Astrocyte (in vitro differentiated cells and primary cell): ENCODE measurements at places on chromosomes 1 and 21. TPM values are rescaled to one million over a fixed set of nuclear protein-coding genes. Genes with fewer than 3 reads are reported as not detected.

The CFAP74 gene
- total RNA-seq, result not detected in 2 replicates

The GPA33 gene
- 0.99 and 1.2 TPM in 2 replicates for total RNA-seq

The NME7 gene
- total RNA-seq, result 21.2 and 30.8 TPM in 2 replicates

DNA sequence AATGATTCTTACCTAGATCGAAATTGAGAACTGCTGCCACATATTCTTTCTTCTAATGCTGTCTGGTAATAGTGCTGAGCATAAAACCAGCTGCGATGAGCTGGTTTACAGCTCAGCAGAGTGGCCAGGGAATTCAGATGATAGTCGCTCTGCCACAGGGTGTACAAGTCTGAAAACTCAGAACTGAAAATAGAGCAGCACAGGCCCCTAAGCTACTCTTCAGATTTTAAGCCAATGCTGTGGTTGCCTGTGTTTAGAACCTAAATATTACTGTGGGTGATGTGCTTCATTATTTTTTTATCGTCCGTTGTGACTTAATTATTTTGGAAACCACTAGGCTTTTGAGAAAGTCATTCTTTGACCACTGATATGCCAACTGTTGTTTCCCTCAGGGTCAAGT is 152.0 kb downstream of the ADGRL4 start:
- no peaks in the 10 kb centered on the region for H3K27me3 ChIP-seq
- H3K4me3 ChIP-seq, result no peak overlapping the region
- no peaks in the 10 kb centered on the region for H3K36me3 ChIP-seq
- H3K4me1 ChIP-seq, result no peaks in the 10 kb centered on the region
- no peak for DNase-seq

DNA sequence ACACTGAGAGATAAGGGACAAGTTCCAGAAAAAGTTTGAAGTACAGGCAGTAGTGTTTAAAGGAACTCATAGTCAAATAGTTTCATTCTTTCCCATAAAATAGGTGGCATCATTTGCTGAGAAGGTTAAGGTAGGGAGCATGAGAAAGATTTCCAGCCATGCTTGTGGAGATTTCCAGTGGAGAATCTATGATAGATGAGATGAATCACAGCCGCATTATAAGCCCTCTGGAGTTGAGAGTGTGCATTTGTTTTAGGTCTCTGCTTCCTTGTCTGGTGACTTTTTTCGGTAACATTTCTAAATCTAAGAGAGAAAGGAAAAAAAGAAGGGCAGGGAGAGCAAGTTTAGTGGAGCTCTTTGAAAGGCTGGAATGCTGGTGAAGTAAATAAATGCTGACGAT is 108.7 kb downstream of the DISP1 start:
- H3K27me3 ChIP-seq, result no peaks in the 10 kb centered on the region
- no peaks in the 10 kb centered on the region for H3K36me3 ChIP-seq
- no peak overlapping the region for H3K4me3 ChIP-seq
- no peak overlapping the region for H3K27ac ChIP-seq
- peak; percentile 27 for DNase-seq

GRCh38 chr1:156082309-156083091 is at the start of gene MEX3A:
TSS of gene MEX3A (minus strand) at chr1:156082465. CDS start at chr1:156081998, 467 bp downstream.
- peak; percentile 53 for DNase-seq
- H3K36me3 ChIP-seq, result peaks cover 2% of the 10 kb centered on the region
- H3K4me1 ChIP-seq, result peaks cover 33% of the 10 kb centered on the region
- peak within 1 kb of the TSS; percentile 91 for H3K4me3 ChIP-seq
- H3K27ac ChIP-seq, result peak within 1 kb of the TSS; percentile 61
- no peaks in the 10 kb centered on the region for H3K27me3 ChIP-seq

DNA sequence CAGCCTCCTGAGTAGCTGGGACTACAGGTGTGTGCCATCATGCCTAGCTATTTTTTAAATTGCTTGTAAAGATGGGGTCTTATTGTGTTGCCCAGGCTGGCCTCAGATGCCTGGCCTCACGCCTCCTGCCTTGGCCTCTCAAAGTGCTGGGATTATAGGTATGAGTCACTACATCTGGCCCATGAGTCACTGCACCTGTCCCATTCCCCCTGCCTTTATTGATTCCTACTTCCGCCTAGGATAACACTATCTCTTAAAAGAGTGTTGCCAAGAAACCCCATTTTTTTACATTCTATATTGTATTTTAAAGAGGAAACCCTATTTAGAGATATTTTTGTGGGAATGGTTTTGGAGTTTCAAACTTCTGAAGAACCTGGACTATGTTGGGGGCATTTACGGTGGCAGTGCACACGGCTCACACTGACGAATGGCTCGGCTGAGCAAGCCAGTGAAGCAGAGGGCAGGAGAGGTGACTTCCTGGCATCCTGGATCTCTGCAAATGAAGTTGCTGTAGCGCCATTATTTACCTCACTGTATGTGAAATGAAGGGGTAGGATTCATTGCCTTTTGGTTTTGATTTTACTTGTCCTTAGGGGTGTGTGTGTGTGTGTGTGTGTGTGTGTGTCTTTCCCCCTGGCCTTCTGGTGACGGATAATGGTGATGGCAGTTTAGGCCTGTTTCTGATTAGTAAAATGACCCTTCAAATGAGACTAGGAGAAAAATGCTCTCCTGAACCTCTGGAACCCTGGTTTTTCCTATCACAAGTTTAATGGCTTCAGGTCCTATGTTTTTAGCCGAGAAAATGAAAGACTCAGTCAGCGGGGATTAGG is 22.5 kb downstream of the KIF26B start:
- no peak overlapping the region for H3K27ac ChIP-seq
- no peak overlapping the region for H3K4me3 ChIP-seq
- H3K4me1 ChIP-seq, result no peaks in the 10 kb centered on the region
- no peaks in the 10 kb centered on the region for H3K27me3 ChIP-seq

The HMGCS2 gene
- total RNA-seq, result not detected in 2 replicates

GRCh38 chr1:232248276-232248820 is 381.6 kb downstream of the SIPA1L2 start:
- no peaks in the 10 kb centered on the region for H3K4me1 ChIP-seq
- H3K36me3 ChIP-seq, result no peaks in the 10 kb centered on the region
- no peaks in the 10 kb centered on the region for H3K27me3 ChIP-seq
- no peak overlapping the region for H3K4me3 ChIP-seq
- no peak for DNase-seq
- H3K27ac ChIP-seq, result no peak overlapping the region

The ZYG11A gene
- 0.24 and 0.30 TPM in 2 replicates for total RNA-seq

The FCER1G gene
- total RNA-seq, result 0.68 and 0.91 TPM in 2 replicates

GRCh38 chr1:112849425-112850033 is 106.5 kb downstream of the SLC16A1 start:
- no peak overlapping the region for H3K27ac ChIP-seq
- H3K4me1 ChIP-seq, result peaks cover 9% of the 10 kb centered on the region
- peak; percentile 56 for DNase-seq
- H3K4me3 ChIP-seq, result peak overlapping the region; percentile 58

- H3K27me3 ChIP-seq, result no peaks in the 10 kb centered on the region
- no peak for DNase-seq
- peaks cover 2% of the 10 kb centered on the region for H3K4me1 ChIP-seq
- H3K4me3 ChIP-seq, result no peak overlapping the region
- H3K36me3 ChIP-seq, result peaks cover 33% of the 10 kb centered on the region
- no peak overlapping the region for H3K27ac ChIP-seq
Measured at GRCh38 chr1:37987679-37988078, 2.1 kb downstream of the SF3A3 start.
